Thoracic aorta (tissue), 2 donors: ENCODE measurements at places on chromosomes 1 and 21.
A peak's percentile ranks its signal among the peaks of the same experiment; 100 is the strongest.

- H3K27ac ChIP-seq: no peak overlapping the region
- H3K4me3 ChIP-seq: peak overlapping the region; percentile 91
- no peaks in the 10 kb centered on the region for H3K27me3 ChIP-seq
- DNase-seq: no peak
- no peaks in the 10 kb centered on the region for H3K36me3 ChIP-seq
These were observed 1.3 kb downstream of the SIPA1L2 start for GRCh38 chr1:232628335-232629249.

- H3K27ac ChIP-seq: no peak overlapping the region
- no peaks in the 10 kb centered on the region for H3K4me1 ChIP-seq
These were observed 34.4 kb upstream of the NRDC start for GRCh38 chr1:51912881-51913280.

- no peak overlapping the region for H3K27ac ChIP-seq
- DNase-seq: no peak
- no peaks in the 10 kb centered on the region for H3K4me1 ChIP-seq
- no peak overlapping the region for H3K4me3 ChIP-seq
- H3K36me3 ChIP-seq: no peaks in the 10 kb centered on the region
- no peaks in the 10 kb centered on the region for H3K27me3 ChIP-seq
These were observed 644.0 kb downstream of the PTPRC start for GRCh38 chr1:199282751-199283305.

DNA sequence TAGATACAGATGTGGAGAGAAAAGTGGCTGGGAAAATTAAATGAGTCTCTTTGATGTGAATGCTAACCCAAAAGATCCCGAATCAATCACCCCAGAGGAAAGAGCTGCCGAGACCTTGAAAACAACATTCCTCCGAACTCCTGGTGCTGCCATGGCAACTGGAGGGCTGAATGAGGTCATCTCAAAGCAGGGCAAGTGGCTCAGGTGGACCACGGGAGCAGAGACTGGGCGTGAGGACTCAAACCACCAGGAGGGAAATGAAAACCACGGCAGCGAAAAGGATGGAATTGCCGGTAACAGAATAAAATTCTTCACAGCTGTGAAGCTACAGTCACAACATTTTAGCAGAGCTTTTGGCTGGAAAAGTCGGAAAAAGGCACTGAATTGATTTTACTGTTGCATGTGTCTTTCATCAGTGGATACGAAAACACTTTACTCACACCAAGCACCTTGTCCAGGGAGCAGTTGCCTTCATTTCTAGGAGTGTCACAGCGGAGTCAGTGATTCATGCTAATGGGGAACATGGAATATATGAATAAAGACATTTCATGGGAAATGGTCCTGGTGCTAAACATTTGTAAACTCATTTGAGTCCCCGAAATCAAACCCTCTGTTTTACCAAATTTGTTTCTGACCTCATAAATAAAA is 23.2 kb upstream of the BECN2 start:
- no peak overlapping the region for H3K27ac ChIP-seq
- no peak for DNase-seq
- no peaks in the 10 kb centered on the region for H3K4me1 ChIP-seq
- H3K27me3 ChIP-seq: no peaks in the 10 kb centered on the region
- H3K4me3 ChIP-seq: no peak overlapping the region

DNA sequence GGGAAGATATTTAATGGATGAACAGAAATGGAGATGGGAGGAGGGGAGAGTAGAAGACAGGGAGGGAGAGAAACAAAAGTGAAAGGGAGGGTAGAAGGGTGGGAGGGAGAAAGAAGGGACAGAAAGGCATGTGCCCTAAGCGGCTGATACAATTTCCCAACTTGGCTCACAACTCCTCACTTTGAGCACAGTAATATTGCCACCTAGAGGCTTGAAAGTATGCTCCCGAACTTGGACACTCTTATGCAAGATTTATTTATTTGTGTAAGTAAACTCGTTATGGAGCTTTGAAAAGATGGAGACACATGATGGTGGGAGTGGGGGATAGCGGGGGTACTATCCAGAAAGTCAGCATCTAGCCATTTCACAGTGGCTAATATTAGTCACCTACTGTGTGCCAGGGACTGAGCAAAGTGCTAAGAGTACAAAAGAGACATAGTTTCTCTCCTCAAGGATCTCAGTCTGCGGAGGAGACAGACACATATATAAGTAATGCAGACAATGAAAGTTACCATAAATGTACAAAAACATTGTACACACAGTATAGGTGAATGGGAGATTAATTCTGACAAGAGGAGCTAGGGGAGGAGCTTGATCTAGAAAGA is 189.7 kb downstream of the SEC16B start:
- H3K27me3 ChIP-seq: no peaks in the 10 kb centered on the region
- H3K4me1 ChIP-seq: no peaks in the 10 kb centered on the region
- no peak overlapping the region for H3K27ac ChIP-seq
- H3K36me3 ChIP-seq: no peaks in the 10 kb centered on the region
- H3K4me3 ChIP-seq: no peak overlapping the region

GRCh38 chr1:109091078-109091838 is 694 bp downstream of the TMEM167B start:
- no peaks in the 10 kb centered on the region for H3K27me3 ChIP-seq
- H3K27ac ChIP-seq: peak overlapping the region; percentile 87
- H3K4me3 ChIP-seq: peak overlapping the region; percentile 76
- DNase-seq: no peak
- H3K4me1 ChIP-seq: peaks cover 30% of the 10 kb centered on the region
- H3K36me3 ChIP-seq: peaks cover 9% of the 10 kb centered on the region

GRCh38 chr21:25643486-25643885 is 4.4 kb downstream of the JAM2 start:
- no peaks in the 10 kb centered on the region for H3K27me3 ChIP-seq
- DNase-seq: no peak
- peaks cover 7% of the 10 kb centered on the region for H3K4me1 ChIP-seq
- no peaks in the 10 kb centered on the region for H3K36me3 ChIP-seq

GRCh38 chr1:174954671-174955669 is 44.8 kb upstream of the CACYBP start:
- DNase-seq: no peak
- H3K4me3 ChIP-seq: no peak overlapping the region
- peaks cover 9% of the 10 kb centered on the region for H3K4me1 ChIP-seq

- no peaks in the 10 kb centered on the region for H3K36me3 ChIP-seq
- H3K4me1 ChIP-seq: no peaks in the 10 kb centered on the region
- no peak overlapping the region for H3K27ac ChIP-seq
- no peak overlapping the region for H3K4me3 ChIP-seq
- no peak for DNase-seq
These were observed 13.8 kb upstream of the ABCB10 start for GRCh38 chr1:229572286-229572685.

- H3K27ac ChIP-seq: peak overlapping the region; percentile 98
- H3K27me3 ChIP-seq: no peaks in the 10 kb centered on the region
- H3K4me3 ChIP-seq: no peak overlapping the region
- H3K36me3 ChIP-seq: no peaks in the 10 kb centered on the region
These were observed 50.1 kb upstream of the ECE1 start for GRCh38 chr1:21340230-21340945.

DNA sequence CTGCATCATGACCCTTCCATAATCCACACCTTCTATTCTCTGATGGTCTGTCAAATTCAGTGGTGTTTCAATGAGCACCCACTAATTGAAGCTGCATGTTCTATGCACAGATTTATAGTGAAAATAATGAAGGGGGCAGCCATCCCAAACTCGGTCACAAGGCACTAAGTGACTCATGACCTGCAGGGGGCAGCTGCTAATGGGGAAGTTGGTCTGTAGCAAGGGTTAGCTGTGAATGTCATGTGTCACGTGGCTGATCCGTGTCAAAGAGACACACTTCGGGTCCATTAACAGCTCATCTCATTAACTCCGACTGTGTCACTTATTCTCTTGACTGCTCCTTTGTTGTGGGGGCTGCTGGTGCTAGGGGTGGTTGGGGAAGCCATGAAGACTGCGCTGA is 306.6 kb downstream of the PCP4 start:
- no peak overlapping the region for H3K27ac ChIP-seq
- no peaks in the 10 kb centered on the region for H3K4me1 ChIP-seq
- no peaks in the 10 kb centered on the region for H3K36me3 ChIP-seq
- H3K4me3 ChIP-seq: no peak overlapping the region

DNA sequence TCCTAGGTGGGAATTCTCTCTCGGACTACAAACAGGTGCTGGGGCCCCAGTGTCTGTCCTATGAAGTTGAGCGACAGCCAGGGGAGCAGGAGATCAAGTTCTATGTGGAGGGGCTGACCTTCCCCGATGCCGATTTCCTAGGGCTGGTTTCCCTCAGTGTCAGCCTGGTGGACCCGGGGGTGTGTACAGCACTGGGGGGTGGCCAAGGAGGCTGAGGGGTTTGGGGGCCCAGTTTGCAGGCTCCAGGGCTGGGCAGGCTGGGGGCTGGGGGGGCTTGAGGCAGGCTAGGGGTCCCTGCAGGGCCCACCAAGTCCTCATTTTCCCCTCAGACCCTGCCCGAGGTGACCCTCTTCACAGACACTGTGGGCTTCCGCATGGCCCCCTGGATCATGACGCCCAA is 20.3 kb upstream of the PADI3 start:
- H3K4me1 ChIP-seq: peaks cover 3% of the 10 kb centered on the region
- no peak overlapping the region for H3K4me3 ChIP-seq
- no peak overlapping the region for H3K27ac ChIP-seq
- no peak for DNase-seq

DNA sequence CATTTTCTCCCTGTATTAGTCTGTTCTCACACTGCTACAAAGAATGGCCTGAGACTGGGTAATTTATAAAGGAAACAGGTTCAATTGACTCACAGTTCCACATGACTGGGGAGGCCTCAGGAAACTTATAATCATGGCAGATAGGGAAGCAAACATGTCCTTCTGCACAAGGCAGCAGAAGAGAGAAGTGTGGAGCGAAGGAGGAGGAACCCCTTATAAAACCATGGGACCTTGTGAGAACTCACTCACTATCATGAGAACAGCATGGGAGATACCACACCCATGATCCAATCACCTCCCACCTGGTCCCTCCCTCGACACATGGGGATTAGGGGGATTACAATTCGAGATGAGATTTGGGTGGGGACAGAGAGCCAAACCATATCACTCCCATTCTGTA is 35.2 kb upstream of the EEIG2 start:
- no peaks in the 10 kb centered on the region for H3K36me3 ChIP-seq
- H3K27me3 ChIP-seq: no peaks in the 10 kb centered on the region
- H3K4me1 ChIP-seq: no peaks in the 10 kb centered on the region
- no peak for DNase-seq
- H3K27ac ChIP-seq: no peak overlapping the region
- no peak overlapping the region for H3K4me3 ChIP-seq

- H3K4me3 ChIP-seq: no peak overlapping the region
- no peaks in the 10 kb centered on the region for H3K27me3 ChIP-seq
- H3K27ac ChIP-seq: no peak overlapping the region
- DNase-seq: no peak
- H3K36me3 ChIP-seq: no peaks in the 10 kb centered on the region
- H3K4me1 ChIP-seq: peaks cover 9% of the 10 kb centered on the region
These were observed 881.4 kb upstream of the B3GALT2 start for GRCh38 chr1:194067772-194068171.

GRCh38 chr1:15626269-15626950 is 9.2 kb downstream of the DDI2 start:
- H3K36me3 ChIP-seq: peaks cover 13% of the 10 kb centered on the region
- H3K4me3 ChIP-seq: no peak overlapping the region
- peaks cover 20% of the 10 kb centered on the region for H3K4me1 ChIP-seq
- no peak overlapping the region for H3K27ac ChIP-seq
- DNase-seq: no peak

DNA sequence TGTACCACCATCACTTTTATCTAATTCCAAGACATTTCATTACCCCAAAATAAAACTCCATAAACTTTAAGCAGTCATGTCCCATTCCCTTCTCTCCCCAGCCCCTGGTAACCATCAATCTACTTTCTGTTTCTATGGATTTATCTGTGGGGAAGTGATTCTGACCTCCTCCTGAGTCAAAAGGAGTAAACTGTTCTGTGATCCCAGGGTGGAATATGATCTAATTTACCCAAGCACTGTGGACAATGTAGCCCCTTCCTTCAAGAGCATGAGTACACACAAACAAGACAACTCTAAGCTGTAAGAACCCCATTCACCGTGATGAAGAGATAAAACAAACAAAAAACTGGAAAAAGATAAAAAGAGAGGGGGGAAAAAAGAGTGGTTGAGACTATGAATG is 77.9 kb downstream of the PLPP3 start:
- no peak overlapping the region for H3K27ac ChIP-seq
- H3K36me3 ChIP-seq: peaks cover 20% of the 10 kb centered on the region
- no peak for DNase-seq
- no peaks in the 10 kb centered on the region for H3K27me3 ChIP-seq
- no peaks in the 10 kb centered on the region for H3K4me1 ChIP-seq
- no peak overlapping the region for H3K4me3 ChIP-seq

DNA sequence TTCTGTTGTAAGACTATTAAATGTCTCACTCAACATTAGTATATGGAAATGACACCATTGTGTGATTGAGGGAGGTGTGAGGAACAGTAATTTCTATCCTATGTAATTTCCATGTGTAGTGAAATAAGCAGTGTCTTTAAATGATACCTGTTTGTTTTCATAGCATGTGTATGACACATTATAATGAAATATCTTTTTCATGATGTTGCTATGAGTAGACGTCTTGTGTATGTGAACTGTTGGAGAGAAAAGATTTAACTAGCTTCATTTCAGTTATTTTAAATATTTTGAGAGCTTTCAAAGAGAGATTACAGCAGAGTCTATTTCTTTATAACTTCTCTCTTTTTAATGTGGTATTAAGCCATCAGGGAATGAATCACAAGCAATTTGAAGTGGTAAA is 71.5 kb upstream of the QSOX1 start:
- H3K36me3 ChIP-seq: peaks cover 25% of the 10 kb centered on the region
- no peaks in the 10 kb centered on the region for H3K27me3 ChIP-seq
- no peak for DNase-seq
- no peak overlapping the region for H3K4me3 ChIP-seq
- H3K4me1 ChIP-seq: no peaks in the 10 kb centered on the region
- no peak overlapping the region for H3K27ac ChIP-seq
